ENCODE measurements at places on chromosomes 3 and 15.
A peak's percentile ranks its signal among the peaks of the same experiment; 100 is the strongest.

DNA sequence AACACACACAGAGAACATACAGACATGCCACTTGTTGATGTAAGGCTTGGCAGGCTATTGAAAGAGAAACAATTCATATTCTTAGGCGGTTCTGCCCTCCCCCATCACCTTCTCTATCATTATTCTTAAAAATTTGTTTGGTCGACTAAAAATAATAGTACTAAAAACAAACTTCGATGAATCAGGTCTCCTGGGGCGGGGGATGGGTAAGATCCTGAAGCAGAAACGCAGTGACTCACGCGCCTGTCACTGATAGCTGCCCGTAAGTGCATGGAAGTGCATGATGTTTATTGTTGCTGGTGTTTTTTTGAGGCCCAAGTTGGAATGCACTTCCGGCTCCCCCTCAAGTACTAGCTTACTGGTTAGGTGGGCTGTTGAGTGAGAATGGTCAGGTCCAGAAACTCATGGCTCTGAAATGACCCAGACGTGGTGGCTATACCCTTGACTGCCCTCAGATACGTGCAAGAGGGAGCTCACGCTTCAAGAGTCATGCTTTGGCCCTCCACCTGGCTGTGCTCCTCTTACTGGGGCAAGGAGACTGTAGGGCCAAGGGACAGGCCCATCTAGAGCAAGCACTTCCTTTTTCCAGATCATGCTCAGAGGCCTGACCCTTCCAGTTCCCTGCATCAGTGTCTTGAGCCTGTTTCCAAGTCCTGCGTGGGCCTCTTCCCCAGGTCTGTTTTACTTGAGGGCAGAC lies 10.9 kb downstream of the SMAD3 start:
- no peak for DNase-seq

DNA sequence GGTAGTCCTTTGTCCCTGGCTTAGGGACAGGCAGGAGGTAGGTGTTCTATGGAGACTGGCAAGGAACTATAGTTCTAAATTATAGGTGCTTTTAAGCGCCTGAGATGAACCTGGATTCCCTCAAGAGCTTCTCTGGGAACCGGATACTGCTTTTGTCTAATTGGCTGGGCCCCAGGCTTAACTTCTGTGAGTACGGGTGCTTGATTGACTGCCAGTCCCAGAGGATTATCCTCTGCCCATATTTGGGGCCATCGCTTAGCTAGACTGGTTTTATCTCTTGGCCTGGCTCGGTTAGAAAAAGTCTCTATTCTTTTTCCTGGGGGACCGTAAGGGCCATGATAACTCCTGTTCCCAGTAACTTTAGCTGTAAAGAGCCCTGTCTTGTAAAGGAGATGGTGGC lies 339.1 kb downstream of the KCNH8 start:
- no peak for DNase-seq

GRCh38 chr3:32978331-32978730 lies 26.9 kb downstream of the CCR4 start:
- DNase-seq, result no peak

DNA sequence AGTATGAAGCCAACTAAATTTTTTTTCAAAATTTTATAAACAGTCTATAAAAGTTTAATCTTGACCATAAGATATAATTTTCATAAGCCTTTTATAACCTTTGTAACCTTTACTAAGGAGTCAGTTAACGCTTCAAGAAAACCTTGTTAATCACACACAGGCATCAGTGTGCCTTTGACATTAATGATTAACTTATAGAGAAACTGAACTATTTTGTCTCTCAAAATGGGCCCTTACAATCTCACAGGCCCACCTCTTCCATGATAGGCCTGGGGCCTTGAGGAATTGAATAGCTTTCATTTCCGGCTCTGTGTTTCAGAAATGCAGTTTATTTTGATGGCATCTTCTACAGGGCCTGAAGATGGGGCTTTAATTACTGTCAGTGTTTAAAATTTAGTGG lies 70.1 kb downstream of the CD200 start:
- no peak for DNase-seq

GRCh38 chr3:30600572-30600971 lies 5.8 kb upstream of the TGFBR2 start:
- no peak for DNase-seq

DNA sequence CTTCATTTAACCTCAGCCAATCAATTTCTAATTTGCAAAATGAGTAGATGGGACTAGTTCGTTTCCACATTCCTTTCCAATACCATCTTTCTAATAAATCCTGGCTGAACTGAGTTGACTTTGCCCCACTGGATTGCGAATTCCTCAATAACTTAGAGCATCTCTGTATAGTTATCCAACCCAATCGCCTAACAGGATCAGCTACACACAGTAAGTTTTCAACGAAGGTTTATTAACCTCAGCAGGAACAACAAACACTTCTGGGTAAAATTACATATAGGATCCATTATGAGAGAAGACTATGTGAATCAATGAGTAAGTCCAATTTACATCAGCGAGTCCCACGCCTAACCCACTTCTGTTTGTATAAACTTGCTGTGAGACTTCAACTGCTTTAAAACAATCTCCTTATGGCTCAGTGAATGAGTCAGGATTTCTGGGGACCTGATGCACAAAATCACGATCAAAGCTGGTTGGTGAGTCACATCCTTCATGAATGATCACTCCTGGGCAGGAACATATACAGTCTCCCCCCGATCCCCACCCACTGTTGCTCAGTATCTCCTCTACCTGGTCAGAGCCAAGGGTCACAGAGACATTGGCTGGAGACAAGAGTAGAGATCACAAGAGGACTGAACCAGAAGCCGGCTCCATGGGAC lies 142.8 kb downstream of the EDEM1 start:
- DNase-seq, result peak; percentile 26
